ENCODE measurements at places on chromosomes 1 and 21.

- DNase-seq, result no peak
Observed at GRCh38 chr1:6996866-6997265, 211.6 kb downstream of the CAMTA1 start.

DNA sequence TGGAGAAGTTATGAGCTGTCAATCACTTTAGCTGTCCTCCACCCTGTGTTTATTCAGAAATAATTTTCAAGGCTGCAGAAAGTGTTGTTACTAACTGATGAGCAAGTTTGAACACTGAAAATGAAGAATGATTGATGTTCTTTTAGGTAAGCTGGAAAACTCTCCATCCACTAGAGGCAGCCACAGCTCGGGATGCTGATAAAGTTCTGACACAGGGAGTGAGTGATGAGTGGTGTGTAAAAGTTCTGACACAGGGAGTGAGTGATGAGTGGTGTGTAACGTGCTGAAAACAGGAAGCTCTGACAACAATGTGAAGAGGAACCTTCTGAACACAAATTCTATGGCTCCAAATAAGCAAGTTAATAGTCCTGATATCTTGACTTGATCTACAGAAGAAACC is 197.5 kb upstream of the PTBP2 start:
- DNase-seq, result no peak

- DNase-seq, result no peak
Observed at GRCh38 chr1:83735526-83735925, 263.4 kb downstream of the TTLL7 start.

- DNase-seq, result no peak
Observed at GRCh38 chr1:3614755-3615742, 3.7 kb upstream of the MEGF6 start.

GRCh38 chr1:110235834-110236682 is 25.9 kb downstream of the KCNC4 start:
- peak; percentile 93 for DNase-seq

GRCh38 chr1:119974013-119974412 is 77.7 kb upstream of the ADAM30 start:
- DNase-seq, result no peak

DNA sequence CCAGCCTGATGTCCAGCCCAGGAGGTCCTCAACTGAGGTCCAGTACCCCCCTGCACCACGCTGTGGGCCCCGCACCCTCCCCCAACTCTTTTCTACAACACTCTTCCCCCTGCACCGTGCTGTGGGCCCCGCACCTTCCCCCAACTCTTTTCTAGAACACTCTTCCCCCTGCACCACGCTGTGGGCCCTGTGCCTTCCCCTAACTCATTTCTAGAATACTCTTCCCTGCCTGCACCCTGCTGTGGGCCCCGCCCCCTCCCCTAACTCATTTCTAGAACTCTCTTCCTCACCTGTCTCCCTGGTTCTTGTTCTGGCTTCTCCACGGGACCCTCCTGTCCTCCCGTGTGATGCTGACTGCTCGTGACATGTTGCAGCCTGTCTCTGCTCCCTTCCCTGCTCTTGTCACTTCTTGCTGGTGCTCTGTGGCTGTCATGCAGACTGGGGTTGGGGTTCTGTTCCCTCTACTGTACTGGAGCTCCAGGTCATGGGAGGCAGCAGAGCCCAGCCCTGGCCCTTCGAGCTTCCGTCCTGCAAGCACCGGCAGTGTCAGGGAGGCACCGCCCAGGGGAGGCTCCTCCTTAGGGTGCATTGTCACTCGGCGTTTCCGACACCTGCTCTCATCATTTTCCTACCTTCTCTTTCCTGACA is 160.1 kb upstream of the COL6A1 start:
- DNase-seq, result no peak

DNA sequence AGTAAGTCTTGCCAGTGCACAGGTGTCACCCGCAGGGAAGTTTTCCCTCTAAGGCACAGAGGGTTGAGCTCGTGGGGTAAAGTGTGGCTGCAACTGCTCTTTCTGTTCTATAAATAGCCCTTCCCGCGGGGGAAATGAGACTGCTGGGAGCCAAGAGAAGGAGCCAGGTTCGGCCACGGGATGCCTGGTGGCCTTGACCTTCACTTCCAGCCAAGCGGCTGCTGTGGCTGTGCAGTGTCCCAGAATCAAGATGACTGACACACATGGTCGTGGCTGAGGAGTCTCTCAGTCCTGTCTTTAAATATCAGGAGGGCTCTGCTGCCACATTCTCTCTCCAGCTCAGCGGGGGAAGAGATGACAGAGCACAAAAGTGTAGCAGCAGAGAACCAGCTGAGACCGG is 154.1 kb upstream of the VAMP3 start:
- DNase-seq, result no peak

DNA sequence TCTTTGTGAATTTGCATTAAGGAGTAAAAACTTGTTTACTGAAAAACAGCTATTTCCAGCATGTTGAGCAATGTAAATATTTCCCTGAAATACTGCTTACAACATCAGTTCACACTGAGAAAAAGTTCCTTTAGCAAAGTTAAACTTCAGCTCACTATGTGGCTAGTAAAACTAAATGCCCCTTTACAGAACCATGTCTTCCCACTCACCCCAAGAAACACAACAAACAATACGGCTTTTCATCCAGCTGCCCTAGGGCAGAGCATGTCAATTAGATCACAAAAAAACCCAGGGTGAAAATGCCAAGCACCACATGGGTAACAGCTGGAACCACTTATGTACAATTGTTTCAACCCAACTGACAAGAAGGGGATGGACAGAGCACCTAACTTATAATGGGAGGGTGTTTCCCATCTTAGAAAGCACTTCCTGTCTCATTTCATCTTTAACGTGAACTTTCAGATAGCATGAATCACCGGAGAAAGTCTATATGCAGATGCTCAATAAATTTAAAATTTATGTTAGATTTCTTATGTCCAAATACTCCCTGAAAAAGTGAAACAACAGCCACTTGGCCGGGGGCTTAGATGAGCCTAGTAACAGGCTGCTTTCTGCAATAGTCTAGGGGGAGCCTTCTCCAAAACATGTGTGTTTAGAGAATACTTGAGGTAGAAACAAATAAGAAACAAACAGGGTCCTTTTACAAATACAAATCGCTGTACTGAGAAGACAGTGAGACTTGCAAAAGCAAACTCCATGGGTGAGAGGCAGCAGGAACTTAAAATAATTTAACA is 6.6 kb downstream of the NID1 start:
- no peak for DNase-seq

- no peak for DNase-seq
Observed at GRCh38 chr21:35503671-35504070, 454.6 kb upstream of the RUNX1 start.

GRCh38 chr1:246828818-246829217 is 102.9 kb downstream of the AHCTF1 start:
- DNase-seq, result no peak

DNA sequence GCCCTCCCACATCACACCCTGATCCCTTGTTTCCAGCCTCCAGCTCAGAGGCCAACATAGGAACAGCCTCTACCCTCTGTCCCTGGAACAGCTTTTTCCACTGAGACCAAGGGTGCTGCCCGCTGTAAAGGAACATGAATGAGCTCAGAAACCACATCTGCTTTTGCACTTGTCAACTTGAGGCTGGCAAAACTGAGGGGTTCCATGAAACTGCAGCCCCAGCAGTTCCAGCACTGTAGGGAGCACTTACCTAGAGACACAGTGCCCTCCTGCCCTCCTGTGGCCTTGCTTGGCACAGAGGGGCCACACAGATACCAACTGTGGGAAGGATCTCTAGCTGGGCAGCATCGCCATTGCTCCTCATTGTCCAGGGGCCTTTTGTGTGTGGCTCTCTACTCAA is 51.7 kb downstream of the ITPKB start:
- no peak for DNase-seq

GRCh38 chr1:39063775-39064174 is 37.6 kb downstream of the NDUFS5 start:
- no peak for DNase-seq

DNA sequence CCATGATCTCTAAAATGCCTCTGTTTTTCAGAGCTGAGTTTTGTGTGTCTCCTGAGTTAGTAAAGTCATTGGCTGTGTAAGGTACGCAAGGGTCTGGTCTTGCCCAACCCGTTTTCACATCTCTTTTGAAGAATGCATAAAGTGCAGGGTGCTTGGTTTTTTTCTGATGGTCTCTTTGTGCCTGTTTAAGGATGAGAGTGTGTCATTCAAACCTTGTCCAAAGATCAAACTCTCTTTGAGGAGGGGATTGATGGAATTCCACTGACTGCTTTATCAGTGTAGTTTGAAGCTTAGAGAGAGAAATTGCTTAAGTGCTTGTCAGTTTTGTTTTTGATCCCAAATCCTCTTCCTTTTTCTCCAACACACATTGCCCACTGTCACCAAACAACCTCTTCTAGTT is 20.0 kb upstream of the C8B start:
- no peak for DNase-seq

DNA sequence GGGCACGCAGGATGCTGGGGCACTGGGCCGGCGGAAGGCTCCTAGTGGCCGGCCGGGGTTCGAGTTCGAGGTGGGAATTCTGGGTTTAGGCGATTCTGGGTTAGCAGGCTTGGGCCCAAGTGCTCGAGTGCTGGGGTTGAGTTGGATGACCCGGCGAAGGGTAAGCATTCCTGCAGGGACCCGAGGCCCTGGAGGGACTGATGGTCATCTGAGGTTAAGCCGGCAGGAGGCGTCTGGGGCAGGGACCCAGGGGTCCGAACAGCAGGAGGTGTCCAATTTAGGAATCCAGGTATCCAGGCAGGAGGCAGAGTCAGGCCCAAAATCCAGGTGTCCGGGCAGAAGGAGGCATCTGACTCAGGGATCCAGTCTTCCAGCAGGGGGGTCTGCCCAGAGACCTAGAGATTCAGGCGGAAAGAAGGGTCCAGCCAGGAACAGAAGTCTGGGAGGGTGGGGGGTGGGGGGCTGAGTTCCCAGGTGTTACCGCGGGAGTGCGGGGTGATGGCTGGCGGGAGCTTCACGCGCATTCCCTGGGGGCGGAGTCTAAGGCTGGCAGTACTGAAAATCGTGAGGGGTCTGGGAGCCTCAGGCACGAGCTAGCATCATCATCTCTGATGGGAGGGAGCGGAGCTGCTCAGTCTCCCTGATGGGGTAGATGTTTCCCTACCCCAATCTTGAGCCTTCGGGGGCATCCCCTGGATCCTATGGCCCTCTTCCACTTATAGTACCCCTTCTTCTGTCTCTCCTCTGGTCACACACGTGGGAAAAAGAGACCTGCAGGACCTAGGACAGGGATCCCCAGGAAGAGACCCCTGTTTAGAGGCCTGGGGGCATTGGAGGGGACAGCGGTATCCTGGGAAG is 585 bp downstream of the GPR3 start:
- DNase-seq, result no peak

- no peak for DNase-seq
Observed at GRCh38 chr1:10818262-10819197, 22.1 kb upstream of the CASZ1 start.

DNA sequence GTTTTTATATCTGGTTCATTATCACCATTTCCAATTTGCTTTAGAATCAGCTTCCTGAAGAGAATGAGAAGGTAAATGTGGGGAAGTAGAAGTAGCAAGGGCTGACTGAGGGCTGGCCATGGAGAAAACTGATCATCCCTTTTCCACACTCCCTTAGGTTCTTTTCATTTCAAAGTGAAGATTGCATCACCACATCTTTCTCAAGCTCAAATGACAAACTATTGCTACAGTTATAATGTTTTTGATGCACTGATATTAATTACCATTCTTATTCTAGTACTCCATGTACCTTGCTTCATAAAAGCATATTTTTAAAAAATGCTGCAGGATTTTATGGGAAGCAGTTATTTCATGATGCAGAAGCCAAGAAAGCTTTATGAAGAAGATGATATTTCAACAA is 7.9 kb upstream of the AK5 start:
- DNase-seq, result no peak

DNA sequence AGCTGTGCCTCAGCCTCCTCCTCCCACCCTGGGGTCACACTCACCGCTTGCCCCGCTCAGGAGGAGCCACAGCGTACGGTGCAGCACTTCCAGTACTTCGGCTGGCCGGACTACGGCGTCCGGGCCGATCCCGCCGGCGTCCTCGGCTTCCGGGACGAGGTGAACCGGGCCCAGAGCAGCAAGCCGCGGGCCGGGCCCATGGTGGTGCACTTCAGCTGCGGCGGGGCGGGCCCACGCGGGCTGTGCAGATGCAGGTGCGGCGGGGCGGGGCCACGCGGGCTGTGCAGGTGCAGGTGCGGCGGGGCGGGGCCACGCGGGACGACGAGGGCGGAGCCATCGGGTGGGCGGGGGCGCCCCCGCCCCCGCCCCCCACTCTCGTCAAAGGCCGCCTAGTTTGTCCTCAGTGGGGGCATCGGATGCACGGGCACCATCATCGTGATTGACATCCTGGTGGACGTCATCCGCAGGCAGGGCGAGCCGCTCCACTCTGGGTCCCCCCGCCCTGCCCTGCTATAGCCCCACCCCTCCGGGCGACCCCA is 5.5 kb downstream of the RNF223 start:
- no peak for DNase-seq

DNA sequence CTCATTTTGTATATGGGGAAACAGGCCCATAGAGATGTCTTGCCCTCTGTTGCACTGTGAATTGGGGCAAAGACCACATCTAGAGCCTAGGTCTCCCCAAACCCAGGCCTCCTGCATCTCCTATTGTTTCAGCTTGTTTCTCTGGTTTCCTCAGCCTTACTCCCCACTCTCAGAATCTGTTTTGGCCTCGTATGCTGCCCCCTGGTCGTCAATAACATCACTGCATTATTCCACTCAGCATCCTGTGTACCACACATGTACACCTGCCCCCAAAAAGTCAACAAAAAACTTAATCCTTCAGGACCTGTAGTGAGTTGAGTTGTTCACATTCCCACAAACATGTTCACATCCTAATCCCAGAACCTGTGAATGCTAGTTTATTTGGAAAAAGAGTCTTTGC is 184.8 kb downstream of the BRINP2 start:
- no peak for DNase-seq

- no peak for DNase-seq
Observed at GRCh38 chr1:108841703-108842102, 15.2 kb downstream of the AKNAD1 start.

GRCh38 chr1:30660241-30660640 is 63.1 kb downstream of the MATN1 start:
- no peak for DNase-seq

DNA sequence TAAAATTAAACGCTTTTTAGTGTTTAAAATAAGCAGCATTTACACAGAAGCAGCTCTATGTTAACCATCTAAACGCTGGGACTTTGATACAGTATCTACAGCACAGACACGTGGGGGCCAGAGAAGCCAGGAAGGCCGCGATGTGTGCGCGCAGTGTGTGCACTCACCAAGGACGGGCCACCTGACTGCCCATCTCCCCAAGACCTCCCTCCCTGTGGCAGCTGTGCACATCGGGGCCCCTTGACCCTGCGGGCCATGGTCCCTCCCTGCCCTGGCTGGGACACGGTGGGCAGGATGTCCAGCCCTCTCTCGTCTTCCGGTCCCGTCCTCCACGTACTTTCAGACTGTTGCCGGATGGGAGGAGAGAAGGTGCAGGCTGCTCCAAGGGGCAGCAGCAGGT is 4.2 kb downstream of the TAS1R3 start:
- DNase-seq, result no peak

Measured in kidney glomerular epithelial cell (primary cell).